COR-L47 (cell line): ENCODE measurements at places on chromosomes 7 and 10.

GRCh38 chr10:86024281-86025041 is 342.1 kb downstream of the GRID1 start:
- DNase-seq: no peak

DNA sequence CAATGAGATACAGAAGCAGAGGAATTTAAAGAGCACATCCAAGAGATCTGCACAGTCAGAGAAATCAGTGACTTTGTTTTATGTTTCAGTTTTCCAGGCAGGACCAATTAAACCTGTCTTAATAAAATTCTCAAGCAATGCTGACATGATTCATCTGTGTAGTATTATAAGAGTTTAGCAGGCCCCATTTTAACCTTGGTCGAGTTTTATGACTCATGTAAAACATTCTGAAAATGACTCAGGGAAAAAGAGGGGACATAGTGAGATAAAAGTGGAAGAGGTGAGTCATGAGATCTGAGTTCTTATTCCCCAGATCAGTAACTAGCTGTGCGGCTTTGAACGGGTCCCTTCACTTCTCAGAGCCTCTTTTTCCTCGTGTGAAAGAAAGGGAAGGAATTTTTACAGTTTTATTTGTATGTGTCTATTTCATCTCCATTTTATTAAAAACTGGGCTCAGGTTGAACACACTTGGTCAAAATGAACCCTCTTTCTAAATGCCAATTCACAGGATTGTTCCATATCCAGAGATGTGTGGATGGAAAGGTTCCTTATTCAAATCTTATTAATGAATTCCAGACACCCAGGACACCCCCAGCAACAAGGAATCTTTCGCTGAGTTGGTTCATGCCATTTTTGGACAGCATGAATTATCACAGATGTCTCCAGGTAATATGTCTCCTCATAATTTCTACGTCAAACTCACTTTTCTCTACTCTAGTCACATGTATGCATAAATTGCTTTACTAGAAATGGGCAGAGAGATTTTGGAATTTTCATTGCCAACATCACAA is 143.2 kb downstream of the JAZF1 start:
- no peak for DNase-seq

DNA sequence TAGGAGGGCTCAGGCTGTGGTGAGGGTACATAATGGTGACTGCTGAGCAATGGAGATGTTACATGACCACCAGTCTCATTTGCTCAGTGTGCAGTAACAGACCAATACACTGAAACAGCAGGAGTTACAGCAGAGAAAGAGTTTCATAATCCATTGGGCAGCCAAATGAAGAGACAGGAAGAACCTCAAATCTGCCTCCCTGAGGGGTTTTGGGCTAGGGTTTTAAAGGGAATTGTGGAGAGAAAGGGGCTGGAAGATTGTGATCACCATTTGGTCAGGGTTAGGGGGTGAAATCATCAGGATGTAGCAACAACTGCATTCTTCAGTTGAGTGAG is 838.3 kb downstream of the GRID1 start:
- no peak for DNase-seq

- no peak for DNase-seq
Measured at GRCh38 chr7:84497873-84498272, 303.3 kb upstream of the SEMA3A start.

DNA sequence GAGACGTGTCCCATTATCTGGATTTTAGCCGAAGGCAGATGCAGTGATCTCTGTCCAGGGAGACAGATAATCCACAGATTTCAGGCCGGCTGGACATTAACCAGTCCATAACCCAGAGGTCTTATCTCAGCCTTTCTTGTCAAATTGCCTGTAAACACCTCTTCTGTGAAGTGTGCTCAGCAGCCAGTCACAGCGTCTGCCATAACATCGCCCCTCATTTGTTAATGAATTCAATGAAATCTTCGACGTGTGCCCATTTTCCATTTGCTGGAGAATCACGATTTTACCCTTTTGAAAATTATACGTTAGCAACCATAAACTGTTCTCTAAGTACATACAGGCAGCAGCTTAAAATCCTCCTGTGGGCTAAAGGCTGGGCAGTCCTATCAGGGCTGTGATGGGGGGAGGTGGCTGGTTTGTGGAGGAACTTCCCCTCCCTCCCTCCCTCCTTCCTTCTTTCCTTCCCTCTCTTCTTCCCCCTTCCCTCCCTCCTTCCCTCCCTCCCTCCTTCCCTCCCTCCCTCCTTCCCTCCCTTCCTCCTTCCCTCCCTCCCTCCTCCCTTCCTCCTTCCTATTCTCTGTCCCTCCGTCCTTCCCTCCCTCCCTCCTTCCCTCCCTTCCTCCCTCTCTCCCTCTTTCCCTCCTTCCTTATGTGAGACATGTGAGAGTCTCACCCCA is 26.6 kb upstream of the FAM20C start:
- no peak for DNase-seq

DNA sequence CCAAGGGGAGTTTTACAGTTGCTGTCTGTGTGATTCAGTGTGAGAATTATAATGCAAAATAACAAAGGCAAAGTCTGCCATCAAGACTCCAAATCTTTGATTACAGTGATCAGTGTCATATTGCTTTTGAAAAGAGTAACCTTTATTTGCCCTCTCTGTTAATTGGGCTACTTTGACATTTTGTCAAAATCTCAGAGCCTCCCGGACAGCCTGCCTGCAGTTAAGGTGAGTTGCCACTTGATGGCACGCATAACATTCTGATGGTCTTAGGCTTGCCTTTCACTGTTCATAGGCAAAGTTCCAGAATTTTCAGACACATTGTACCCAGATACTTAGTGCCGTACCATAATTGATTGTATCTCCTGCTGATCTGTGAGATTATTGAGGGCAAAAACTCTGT is 253.5 kb downstream of the ABCA13 start:
- peak; percentile 64 for DNase-seq

DNA sequence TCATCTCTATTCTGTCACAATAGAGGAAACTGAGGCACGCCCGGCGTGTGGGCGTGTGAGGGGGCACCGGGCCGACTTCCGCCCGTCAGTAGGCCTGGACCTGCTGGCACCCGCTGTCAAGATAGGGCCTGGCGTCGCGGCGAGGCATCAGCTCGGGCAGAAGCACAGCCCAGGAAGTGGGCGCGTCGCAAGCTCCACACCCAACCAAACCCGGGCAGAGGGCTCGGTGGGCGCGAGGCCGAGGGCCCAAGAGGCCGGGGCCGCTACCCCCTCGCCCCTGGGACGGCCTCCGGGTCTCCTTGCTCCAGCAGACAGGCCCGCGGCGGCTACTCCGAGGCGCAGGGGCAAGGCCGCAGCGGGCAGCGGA is 91.2 kb downstream of the SPAG6 start:
- no peak for DNase-seq

DNA sequence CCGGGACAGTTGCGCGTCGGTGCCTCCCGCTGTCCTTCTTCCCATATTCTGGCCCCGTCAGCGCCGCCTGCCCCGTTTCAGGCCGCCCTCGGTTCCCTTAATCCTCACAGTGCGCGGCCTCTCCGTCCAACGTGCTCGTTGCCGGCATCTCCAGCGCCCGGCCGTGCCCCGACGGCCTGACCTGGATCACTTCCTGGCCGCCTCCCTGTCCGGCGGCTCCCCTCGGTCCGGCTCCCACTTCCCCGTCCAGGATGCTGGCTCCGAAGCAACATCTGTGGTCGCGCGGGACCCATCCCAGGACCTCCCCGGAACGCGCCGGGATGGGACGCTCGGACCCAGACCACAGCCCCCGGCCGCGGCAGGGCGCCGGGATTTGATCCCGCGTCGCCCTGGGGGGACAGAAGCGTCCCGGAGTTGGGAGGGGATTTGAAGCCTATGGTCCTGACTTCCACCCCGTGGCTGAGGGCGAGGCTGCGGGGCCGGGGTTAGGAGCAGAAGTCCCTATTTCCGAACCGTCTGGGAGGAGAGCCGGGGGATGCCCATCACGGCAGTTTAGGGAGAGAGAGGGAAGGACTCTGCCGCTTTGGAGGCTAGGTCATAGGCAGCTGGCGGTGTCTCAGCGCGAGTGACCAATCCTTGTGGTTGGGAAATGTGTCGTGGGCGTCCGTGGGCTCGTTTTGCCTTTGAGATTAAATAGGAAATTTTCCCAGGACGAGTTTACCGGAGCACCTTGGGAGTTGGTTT is 53.8 kb downstream of the KCTD7 start:
- DNase-seq: no peak

GRCh38 chr10:113148901-113149300 is 198.9 kb downstream of the TCF7L2 start:
- DNase-seq: no peak

DNA sequence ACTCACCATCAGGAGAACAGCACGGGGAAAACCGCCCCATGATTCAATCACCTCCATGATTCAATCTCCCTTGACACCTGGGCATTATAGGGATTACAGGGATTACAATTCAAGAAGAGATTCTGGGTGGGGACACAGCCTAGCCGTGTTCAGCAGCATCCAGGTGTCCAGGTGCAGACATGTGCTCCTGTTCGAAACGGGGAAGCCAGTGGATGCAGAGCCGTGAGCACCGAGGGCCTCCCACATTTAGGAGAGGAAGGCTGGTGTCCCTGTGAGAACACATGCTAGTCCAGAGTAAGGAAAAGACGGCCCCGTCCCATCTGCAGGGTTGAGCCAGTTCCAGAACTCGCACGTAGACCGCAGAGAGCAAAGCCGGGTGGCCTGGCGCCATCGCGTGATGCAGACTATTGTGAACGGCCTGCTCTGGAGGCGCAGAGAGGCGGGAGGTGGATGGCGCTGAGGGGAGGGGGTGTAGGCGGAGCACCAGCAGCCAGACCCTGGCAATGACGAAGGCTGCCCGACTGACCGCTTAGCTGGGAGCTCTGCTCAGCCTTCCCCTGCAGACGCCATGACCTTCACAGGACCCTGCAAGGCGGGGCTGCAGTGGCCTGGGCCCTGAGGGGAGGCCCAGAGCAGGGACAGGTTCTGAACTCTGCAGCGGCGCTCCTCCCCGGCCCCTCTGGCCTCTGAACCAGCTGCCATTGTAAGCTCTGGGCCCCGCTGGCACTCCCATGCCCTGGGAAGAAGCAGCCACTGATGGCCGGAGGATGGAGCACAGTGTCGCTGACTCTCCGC is 141.6 kb upstream of the TCERG1L start:
- no peak for DNase-seq

DNA sequence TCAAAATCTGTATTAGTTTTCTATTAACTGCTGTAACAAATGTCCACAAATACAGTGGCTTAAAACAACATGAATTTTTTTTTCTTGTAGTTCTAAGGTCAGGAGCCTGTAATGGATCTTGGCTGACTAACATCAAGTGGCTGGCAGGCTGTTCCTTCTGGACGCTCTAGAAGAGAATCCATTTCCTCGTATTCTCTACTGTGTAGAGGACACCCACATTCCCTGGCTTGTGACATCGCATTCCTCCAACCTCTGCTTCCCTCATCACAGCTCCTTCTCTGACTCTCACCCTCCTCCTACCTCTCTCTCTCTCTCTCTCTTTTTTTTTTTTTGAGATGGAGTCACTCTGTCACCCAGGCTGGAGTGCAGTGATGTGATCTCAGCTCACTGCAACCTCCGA is 4.8 kb upstream of the CALHM1 start:
- DNase-seq: no peak

DNA sequence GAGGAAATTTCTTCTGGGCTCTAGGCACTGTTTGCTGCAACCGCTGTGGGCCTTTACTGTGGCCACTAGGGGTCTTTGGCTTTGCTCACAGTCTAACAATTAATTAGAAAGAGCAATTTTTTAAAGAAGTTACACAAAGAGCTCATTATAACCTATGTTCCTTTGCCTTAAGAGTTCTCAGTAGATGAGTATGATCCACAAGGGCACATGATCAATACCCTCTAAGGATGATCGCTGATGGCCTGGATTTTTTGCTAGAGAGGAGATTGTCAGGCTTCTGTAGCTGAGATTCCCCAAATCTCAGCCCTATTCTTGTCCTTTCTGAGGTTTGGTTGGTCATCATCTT is 80.8 kb upstream of the RHOBTB1 start:
- peak; percentile 1 for DNase-seq

GRCh38 chr7:2515424-2516193 is 4.0 kb upstream of the LFNG start:
- no peak for DNase-seq

GRCh38 chr10:86232644-86233043 is 134.0 kb downstream of the GRID1 start:
- no peak for DNase-seq

DNA sequence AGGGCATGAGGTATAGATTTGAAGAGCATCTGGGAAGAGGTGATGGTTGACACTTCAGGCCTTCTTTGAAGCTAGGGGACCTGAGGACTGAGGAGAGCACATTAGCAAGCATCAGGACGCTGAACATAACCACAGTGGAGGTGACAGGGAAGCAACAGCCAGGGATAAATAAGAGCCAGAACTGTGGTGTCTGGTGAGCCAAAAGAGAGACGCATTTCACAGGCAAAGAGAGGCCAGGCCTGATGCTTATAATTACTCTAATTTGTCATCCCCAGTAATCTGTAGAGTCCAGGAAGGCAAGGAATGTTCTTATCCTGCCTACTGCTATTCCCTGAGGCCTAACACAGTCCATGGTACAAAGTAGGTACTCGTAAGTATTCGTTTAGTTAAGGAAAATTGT is 10.4 kb upstream of the FAS start:
- DNase-seq: no peak

DNA sequence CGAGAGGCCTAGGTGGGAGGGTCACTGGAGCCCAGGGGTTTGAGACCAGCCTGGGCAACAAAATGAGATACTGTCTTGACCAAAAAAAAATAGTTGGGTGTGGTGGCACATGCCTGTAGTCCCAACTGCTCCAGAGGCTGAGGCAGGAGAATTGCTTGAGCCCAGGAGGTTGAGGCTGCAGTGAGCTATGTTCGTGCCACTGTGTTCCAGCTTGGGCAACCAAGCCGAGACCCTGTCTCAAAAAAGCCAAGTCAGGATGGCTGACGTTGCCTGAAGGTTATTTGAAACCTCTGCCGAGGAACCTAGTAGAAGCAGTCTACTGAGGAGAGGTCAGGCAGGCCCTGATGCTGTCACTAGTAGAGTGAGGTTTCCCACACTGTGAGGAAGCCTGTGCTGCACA is 22.8 kb downstream of the DNAJB6 start:
- no peak for DNase-seq

- no peak for DNase-seq
Measured at GRCh38 chr7:124457841-124458240, 307.8 kb downstream of the GPR37 start.

GRCh38 chr10:72841487-72841886 is 52.1 kb upstream of the OIT3 start:
- no peak for DNase-seq

- no peak for DNase-seq
Measured at GRCh38 chr7:13991791-13992595, 2.5 kb upstream of the ETV1 start.

DNA sequence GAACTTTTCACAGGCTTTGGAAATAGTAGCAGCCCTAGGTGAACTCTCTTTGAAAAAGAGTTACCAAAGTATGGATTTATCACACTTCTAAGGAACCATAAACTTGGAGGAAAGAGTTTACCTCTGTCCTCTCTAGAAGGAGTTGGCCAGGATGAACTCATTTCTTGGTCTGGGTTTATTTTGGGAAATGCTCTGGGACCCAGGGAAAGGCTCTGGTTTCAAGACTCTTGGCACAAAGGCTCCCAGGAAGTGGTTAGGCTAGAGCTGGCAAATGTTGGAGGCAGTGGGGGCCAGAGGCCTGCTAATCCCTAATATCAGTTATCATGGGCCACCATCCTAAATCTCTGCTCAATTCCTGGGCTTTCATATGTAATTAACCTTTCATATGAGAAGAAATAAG is 36.3 kb upstream of the CDK6 start:
- no peak for DNase-seq
